ENCODE measurements at places on chromosomes 12 and 14.

DNA sequence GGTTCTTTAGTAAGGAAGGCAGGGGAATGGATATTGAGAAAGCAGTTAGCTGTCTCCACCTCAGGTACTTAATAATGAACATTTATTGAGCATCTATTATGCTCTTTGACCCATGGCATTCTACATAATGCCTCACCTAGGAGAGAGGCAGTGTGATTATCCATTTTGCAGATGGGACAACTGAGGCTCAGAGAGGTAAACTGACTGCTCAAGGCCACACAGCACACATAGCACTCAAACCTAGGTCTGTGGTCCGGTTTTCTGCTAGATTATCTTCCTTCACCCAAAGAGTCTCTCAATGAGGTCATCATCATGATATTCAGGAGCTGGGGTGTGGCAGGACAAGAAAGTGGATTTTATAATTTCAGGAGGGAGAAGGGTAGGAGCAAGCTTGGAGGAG lies 199.1 kb upstream of the LHX5 start:
- no peak for DNase-seq

- no peak for DNase-seq
Measured at GRCh38 chr14:70265422-70265821, 76.7 kb upstream of the SLC8A3 start.

GRCh38 chr14:68471964-68472508 lies 320.8 kb downstream of the ZFP36L1 start:
- DNase-seq: no peak

DNA sequence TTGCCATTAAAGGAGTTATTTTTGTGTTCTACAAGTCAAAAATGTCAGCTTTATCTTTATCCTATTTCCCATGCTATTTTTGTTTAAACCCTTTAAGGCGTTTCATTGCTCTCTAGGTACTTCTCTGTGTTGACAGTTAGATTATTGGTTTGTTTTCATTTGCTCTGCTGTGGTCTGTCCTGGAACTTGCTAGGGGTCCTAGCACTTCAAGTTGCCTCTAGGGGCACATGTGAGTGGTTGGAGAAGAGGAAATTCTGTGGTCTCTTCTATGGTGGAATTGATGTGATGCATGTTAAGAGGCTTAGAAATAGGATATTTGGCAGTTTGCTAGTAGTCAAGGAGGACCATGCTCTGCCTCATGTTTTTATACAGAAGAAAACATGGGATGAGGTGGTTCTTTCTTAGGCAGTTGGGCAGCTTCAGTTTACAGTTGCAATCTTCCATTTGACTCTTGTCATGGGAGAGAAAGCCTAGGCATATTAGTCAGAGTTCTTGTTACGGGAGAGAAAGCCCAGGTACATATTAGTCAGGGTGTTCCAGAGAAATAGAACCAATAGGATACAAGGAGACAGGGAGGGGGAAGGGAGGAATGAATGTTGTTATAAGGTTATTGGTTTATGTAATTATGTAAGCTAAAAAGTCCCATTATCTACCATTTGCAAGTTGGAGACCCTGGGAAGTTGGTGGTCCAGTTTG lies 14.4 kb downstream of the TTLL5 start:
- DNase-seq: no peak

DNA sequence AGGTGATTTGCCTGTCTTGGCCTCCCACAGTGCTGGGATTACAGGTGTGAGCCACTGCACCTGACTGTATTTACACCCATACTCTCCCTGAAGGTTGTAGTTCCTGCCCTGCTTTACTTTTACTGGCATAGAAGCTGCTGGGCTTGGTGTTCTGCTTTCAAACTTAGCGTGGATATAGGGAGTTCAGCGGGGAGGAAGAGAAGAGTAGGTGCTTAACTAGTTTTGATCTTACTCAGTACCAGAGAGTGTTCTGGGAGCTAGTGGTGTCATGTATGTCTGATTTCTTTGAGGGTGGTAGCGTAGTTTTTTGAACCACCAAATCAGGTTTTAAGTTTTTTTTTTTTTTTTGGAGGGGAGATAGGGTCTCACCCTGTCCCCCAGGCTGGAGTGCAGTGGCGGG lies 13.8 kb downstream of the RCOR1 start:
- DNase-seq: no peak

DNA sequence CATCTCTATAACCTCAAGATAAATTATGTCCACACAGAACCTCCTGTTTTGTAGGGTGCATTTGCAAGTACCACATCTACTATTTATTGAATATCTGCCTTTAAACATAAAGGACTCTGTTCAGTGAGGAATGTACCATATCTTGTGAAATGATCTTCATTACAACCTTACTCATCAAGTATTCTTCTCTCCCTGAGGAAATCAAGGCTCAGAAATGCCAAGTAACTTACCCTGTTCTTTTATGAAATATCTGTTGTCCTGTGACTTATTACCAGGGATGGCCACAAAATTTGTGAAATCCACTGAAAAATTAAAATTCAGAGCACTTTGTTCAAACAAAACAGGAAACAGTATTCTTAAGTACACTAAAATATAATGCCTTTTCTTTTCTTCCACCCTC lies 366.7 kb downstream of the GALC start:
- no peak for DNase-seq

DNA sequence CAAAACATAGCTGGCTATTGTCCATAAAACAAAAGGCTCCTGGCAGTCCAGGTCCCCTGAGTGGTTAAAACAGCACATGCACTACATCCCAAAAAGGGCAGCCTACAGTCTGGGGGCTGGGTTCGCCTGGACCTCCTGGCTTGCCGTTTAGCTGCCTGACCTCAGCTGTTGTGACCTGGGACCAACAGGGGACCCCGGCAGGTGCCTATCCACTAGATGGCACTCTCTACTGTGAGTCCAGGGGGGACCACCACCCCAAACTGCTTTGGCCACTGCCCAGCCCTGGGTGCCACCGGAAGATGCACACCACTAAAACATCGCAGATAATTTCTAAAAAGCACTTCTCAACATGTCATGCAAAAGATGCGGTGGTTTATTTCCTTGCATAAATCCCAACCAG lies 2.9 kb upstream of the RTL1 start:
- no peak for DNase-seq

GRCh38 chr12:120085920-120086645 lies 30.5 kb downstream of the RAB35 start:
- no peak for DNase-seq

GRCh38 chr12:104650541-104650940 lies 193.8 kb downstream of the CHST11 start:
- no peak for DNase-seq

GRCh38 chr14:102969060-102969791 lies 46.8 kb downstream of the AMN start:
- DNase-seq: no peak

GRCh38 chr12:120962532-120963020 lies 15.8 kb upstream of the HNF1A start:
- DNase-seq: no peak
